ENCODE measurements at places on chromosomes 11 and 22.

DNA sequence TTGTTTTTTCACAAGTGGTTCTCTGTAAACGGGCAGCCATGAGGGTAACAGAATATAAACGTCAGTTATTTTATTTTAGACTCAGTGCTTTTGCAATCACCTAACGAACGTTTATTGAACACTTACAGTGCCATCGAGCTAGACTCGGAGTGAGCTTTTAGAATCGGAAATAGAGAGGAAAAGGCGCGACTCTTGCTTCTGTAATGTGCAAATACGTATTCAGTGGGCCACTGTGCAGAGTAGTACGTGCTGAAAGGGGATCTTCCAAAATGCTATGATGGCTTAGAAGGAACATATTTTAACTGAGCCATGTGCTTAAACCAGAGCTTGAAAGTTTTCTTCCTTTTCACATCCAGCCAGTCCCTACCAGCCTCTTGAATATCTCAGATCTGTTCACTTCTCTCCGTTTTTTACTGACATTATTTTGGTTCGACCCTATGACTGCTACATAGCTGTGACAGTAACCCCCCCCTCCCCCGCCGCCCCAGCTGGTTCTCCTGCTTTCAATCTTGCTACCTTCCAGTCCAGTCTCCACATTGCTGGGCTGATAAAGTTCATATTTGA is 468 bp downstream of the DDIAS start:
- DNase-seq, result no peak

DNA sequence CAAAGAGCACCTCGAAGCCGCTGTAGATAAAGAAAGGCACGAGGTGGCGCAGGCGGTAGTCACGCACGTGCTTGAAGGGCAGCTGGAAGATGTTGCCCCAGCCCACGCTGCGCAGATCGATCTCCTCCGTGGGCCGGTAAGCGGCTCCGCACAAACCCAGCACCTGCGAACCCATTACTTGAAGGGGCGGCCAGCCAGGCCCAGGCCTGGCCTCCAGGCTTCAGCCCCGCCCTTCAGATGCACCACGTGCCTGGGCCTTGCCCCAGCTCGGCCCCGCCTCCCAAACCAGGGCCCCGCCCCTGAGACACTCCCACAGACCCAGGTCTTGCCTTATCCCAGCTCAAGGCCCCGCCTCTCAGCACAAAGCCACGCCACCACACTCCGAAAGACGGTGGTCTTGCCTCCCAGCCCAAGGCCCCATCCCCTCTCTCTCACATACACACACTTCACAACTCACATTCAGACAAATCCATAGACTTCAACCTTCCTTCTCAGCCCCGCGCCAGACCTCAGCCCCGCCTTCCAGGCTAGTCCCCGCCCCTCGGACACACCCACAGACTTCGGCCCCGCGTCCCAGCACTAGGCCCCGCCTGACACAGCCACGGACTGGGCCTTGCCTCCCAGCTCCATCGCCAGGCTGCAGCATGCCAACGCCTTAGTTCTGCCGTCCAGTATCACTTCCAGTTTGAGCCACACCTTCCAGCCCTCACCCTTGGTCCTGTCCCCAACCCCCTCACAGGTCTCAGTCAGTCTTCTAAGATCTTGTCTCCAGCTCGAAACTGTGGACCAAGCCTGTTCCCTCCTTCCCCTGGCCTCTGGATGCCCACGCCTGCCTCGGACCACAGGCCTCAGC is 7.0 kb downstream of the UNC93B1 start:
- DNase-seq, result no peak

GRCh38 chr11:23103416-23103815 is 243.1 kb upstream of the CCDC179 start:
- DNase-seq, result no peak

DNA sequence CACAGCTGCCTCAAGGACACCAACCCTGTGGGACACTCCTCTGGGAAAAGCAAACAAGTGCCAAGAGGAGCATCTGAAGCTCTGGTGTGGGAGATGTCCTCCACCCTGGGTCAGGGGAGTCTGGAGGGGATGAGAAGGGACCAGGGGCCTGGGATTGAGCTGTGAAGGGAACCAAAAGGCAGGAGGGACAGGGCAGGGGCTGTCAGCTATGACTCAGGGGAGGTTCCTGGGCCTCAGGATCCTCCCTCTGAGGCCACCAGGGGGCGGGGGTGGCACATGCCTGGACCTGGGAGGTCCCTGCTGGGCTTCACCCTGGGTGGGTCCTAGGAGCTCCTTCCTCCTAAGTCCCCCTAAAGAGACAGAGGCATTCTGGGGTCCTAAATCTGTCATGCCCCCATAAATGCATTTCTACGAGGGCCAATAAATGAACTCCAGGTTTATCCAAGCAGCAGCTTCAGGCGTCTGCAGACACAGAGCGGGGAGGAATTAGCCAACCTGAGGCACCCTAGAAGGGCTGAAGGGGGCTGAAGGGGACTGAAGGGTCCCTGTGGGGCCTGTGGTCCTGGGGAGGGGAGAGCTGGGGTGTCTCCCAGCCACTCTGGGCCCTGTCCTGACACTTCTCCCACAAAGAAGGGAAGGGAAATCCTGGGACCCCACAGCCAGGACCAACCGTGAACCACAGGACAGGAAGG is 31.9 kb upstream of the IGLL5 start:
- DNase-seq, result no peak

- no peak for DNase-seq
These were observed 11.5 kb downstream of the PTPRJ start for GRCh38 chr11:47991894-47992293.

- no peak for DNase-seq
These were observed 62.2 kb upstream of the HEPHL1 start for GRCh38 chr11:93958991-93959390.

DNA sequence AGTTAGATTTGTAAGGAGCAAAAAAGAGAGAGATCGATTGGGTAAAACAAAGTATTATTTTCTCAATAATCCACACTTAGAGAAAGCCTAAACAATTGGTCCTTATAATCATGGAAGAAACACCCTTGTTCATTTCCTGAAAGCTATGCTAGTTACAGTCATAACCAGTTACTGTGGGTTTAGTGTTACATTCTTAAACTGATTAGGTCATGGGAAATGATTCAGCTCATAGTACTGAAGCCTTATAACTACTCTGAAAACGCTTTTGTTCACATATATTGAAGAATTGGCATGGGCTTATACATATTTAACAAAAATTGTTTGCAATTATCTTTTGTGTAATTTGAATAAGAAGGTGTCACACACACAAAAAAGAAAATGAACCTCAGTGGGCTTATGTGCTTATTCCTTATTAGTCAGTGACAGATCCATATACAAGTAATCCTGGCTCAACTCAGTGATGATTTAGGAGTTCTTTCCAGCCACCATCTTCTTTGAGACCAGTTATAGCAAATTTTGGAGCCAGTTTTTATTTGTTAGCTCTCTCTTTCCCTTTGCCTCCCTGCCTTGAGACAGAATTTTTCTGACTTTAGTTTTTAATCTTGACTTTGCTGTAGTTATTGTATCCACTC is 198.5 kb upstream of the CTSC start:
- DNase-seq, result no peak

DNA sequence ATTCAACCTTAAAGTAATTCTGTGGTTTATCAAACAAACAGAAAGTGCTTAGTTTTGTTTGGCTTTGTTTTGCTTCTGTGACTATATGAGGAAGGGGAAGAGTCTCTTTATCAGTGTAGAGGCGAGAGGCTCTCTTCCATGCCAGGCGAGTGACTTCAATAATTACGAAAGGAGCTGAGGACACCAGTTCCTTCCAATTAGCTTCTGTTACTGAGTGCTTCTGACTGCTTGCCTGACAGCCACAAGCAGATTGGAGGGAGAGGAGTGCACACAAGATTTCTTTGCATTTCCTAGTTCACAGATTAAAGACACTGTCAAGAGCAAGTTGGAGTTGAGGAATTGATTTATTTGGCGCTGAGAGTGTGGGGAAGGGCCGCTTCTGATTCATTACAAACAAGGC is 1484.5 kb upstream of the TENM4 start:
- no peak for DNase-seq

DNA sequence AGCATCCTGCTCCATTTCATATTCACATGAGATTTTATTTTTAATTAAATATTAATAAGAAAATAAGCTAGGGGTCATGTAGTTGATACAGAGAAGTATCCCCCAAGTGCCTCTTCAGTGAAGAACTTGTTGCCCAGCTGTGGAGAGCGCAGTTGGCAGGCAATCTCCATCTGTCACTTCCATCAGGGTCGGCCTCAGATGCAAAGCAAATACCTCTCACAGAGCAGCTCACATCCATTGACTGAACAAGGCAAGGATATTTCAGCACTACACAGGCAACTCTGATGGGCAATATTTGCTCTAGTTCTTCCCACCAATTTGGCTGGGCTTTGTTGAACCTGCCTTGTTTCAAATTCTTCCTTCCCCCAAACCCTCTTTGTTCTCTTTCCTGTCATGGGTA is 129.4 kb downstream of the NOX4 start:
- no peak for DNase-seq

DNA sequence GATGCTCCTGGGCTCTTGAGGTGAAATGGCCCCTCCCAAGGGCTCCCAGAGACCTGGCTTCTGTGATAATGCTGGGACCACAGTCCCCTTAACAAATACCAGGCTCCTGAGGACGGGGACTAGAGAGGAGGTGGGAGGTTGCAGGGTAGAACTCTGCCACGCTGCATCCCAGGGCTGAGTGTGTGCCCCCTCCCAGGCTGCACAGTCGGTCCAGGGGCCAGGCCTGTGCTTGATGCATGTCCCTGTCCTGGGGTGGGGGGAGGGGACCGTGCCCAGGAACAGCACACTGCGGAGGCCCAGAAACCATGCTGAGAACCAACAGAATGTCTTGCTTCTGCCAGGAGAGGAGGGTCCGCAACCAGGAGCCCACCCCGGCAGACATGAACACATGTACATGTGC is 9.3 kb downstream of the CSF2RB start:
- DNase-seq, result no peak

DNA sequence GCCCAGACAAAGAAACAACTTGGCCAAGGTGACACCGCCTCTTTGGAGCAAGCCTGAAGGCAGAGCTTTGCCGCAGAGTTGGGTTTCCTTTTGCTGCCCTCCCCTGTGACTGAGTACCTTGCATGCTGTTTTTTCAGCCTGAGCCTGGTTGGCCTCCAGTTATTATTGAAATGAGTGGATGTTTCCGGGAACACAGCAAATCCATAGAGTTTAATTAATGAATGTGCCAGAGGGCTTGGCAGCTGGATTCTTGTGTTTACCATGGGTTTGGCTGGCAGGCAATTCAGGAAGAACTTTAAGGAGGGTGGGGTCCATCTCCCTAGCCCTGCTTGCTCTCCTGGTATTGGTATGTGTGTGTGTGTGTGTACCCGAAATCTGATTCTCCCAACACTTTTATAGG is 65.6 kb upstream of the CRYBB3 start:
- DNase-seq, result no peak

- DNase-seq, result no peak
These were observed 547.0 kb downstream of the TBC1D22A start for GRCh38 chr22:47309476-47309875.

DNA sequence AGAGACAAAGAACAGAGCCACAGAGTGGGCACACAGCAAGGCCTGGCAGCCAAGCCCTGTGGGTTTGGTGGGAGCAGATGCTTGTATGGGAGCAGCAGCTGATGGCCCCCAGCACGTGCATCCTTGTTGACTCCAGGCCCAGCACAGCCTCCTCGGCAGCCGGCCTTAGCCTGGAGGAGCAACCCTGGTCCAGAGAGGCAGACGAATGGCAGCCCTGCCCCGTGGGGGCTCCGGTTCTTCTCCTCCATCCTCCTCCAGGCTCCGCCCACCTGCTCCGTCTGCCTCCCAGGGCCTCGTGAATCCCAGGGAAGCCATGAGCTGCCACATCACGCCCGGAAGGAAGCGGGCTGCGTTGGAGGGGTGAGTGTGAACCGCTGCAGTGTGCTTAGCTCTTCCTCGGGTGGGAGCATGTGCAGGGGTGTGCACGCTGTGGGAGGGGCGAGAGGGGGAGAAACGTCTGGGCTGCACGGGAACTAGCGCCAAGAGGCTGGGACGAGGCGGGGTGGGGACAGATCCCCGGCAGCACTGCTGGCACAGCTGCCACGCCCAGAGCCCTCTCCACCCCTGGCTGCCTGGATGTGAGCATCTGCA is 36.3 kb upstream of the JAM3 start:
- DNase-seq, result no peak

DNA sequence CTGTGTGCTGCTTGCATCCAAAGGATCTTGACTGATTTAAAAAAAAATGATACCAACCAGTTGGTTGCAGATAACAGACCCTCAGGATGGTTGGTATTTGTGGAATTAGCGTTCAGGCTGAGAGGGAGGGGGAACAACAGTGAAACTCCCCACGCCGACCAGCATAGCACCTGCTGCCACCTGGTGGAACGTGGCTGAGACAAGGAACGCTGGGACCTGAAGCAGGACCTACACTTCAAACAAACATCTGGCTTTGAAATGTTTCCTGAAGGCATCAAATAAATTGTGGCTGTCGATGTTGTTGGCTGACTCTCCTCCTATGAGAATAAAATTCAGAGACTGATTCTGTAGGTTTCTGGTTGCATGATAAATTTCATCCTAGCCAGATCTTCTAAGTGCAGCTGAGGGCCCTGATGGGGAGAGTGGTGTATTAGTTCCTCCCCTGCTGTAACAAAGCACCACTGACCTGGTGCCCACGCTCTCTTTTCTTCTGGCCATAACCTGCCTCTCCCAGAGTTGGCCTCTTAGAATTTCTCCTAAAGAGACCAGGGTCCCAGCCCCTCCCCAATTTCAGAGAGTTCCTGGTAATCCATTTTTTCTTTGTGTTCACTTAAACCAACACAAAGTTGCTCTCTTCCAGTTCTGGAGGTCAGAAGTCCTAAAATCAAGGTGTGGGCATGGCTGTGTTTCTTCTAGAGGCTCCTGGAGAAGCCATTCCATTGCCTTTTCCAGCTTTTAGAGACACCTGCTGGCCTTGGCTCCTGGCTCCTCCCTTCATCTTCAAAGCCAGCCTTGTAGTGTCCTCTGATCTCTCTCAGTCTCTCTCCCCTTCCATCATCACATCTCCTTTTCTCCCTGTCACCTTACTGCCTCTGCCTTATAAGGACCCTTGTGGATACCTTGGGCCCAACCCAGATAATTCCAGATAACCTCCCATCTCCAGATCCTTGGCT is 17.3 kb downstream of the APOL2 start:
- no peak for DNase-seq

GRCh38 chr22:37344735-37345449 is 62.6 kb downstream of the CYTH4 start:
- no peak for DNase-seq

DNA sequence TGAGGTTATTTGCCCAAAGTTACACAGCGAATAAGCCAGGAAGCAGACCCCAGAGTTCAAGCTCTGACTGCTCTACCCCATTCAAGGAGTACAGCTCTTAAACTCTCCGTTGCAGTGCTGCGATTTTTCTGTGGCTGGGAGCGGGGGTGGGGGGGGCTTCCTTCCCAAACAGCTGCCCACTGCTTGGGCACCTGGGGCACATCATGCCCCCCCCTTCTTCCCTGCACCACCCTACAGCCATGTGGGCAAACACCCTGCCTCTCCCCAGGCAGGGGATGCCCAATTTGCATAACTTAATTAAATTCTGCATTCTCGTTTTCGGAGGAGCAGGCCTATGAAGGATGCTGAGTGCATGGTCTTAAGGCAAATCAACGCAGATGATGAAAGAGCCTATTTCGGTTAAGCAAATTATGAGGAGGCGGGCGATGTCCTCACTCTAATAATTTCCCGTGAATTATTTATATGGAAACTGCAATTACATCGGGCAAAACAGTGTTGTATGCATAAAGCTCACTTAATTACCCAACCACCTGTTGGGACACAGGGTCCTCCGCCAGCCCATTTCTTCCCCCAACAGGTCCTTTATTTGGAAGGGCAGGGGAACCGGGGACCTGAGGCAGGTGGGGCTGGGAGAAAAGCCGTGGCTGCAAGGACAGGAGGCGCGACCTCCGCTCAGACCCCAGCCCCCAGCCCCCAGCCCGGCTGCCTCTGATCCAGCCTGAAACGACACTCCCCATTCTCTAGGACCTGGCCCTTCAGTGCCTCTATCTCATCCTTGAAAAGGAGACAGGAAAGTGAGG is 610.5 kb downstream of the BUD13 start:
- DNase-seq, result no peak
